ENCODE measurements at places on chromosomes 5 and 9.

DNA sequence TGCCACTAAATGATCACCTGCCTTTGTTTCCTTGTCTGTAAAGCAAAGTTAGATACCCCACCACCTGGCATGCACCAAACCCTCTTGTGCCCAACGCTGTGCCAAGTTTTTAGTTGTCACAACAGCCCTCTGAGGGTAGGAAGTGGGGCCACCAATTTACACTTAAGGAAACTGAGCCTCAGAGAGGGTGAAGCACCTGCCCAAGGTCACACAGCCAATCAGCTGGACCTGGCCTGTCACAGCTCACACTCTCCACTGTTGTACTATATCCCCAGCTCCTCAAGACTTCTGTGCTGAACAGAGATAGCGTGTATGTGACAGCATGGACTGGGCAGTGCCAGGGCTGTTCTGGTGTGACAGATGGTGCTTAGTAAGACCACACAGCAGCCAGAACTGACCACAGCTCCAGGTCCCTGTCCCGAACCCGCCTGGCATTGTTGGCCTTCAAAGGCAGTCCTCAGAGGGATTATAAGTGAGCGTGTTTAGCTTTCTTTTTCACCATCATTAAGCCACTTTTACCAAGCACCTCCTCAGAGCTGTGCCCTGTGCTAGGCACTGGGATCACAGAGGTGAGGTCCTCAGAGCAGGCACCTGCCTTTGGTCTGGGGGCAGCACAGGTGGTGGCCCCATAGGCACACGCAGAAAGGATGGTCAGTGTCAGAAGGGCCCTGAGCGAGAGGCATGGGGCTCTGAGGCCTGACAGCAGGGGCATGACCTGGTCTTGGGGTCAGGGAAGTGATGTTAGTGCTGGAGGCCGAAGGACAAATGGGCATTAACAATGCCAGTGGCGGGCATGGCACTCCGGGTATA lies 71.1 kb downstream of the COL27A1 start:
- no peak for DNase-seq

- DNase-seq = no peak
Measured at GRCh38 chr9:118094387-118094786, 390.2 kb downstream of the TLR4 start.

GRCh38 chr5:173458828-173459609 lies 130.8 kb upstream of the STC2 start:
- DNase-seq = no peak

- no peak for DNase-seq
Measured at GRCh38 chr5:107235167-107235566, 435.6 kb downstream of the EFNA5 start.

GRCh38 chr5:148799737-148800527 lies 26.5 kb upstream of the ADRB2 start:
- no peak for DNase-seq

- DNase-seq = no peak
Measured at GRCh38 chr9:34311499-34312185, 17.4 kb downstream of the KIF24 start.

DNA sequence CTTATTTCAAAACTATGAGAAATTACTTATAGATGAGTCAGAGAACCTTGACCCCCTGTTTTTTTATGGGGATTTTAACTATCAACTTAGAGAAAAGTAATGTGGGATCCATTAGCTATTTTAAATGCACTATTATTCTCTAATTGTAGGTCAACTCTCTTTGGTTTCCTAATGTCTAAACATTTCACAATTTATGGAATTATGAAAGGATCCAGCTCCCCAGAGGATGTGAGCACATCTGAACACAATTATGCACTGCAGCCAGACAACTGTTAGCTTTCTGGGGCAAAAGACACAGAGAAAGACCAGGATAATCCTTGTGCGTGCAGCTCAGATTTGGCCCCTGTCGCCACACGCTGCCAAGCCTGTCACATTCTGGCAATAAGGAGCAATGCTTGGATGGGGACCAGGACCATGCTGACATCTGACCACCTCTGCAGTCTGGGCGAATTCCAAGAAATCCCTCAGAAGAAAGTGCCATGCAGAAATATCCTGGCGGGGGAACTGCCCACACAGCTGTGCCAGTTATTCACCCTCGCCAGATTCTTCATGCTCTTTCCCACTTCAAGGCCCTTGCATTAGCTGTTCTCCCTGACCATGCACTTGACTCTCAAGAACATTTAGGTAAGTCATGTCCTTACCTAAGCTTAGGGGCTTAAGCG lies 22.2 kb upstream of the CMBL start:
- no peak for DNase-seq

GRCh38 chr5:65818592-65818991 lies 96.6 kb downstream of the NLN start:
- no peak for DNase-seq

DNA sequence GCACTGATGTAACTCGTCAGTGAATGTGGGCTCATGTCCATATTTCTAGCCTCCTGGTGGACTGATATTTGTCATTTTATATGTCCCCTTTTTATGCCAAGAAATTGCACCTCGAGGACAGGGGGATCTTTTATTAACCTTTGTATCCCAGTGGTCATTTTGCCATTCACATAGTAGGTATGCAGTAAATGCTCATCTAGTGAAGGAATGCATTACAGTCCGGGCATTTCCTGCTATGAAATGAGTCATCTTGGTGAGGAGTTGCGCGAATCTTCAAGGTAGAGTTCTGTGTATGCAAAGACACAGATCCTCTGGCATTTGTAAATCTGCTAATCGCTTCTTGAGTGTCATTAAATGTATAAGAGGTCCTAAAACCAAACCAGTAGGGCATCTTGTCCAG lies 755.5 kb upstream of the ADAMTS16 start:
- no peak for DNase-seq

- no peak for DNase-seq
Measured at GRCh38 chr9:35797311-35798109, 6.1 kb downstream of the NPR2 start.

DNA sequence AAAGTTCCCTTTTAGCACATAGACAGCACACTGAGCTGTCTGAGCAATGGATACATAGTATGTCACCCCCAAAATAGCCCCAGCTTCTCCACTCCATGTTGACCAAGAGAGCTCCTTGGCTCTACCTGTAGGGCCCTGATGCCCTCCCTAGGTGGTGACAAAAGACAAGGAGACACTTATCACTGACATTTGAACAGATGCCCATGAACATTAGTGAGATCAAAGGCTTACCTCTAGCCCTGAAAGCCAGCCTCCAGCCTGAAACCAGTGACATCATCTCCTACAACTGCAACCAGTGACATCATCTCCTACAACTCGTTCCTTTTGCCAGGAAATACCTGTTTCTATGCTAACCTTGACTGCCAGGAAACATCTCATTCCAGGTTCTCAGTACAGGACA lies 122.7 kb downstream of the FSTL4 start:
- peak; percentile 7 for DNase-seq

DNA sequence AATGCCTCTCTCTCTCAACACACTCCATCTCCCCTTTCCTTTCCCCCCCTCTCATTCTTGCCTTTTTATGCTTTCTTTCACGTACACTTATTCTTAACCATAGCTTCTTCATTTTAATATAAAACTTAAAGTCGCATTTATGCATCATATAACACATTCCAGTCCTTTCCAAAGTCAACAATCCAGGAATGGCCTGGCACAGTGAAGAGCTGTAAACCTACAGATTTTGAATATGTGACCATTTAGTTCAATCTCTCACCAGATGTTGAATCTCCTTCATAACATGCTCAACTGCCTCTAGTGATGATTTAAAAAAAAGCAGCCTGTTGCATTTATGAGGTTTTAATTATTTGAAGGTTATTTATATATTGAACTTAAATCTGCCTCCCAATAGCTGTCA lies 186.2 kb upstream of the GRAMD2B start:
- DNase-seq = no peak

DNA sequence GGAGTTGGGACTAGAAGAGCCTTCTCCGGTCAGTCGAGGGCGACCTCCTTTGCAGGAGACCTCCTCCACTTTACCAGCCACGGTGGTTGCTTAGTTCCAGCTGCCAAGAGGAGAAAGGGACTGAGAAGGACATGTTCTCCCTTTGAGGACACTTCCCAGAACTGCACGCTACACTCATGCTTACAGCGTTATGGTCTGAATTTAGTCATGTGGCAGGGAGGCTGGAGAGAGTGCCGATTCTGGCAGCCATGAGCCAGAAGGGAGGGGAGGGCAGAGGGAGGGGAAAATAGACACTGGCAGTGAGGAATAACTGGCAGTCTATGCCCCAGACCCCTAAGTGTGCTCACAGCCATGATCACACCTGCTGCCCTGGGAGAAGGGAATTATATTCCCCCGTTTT lies 47.8 kb downstream of the TSPAN17 start:
- DNase-seq = no peak

GRCh38 chr5:123289210-123289609 lies 134.0 kb downstream of the CEP120 start:
- no peak for DNase-seq

GRCh38 chr5:35788724-35789123 lies 68.0 kb upstream of the IL7R start:
- no peak for DNase-seq

- peak; percentile 39 for DNase-seq
Measured at GRCh38 chr5:174045470-174046025, at the start of gene NSG2. TSS of gene NSG2 (plus strand) at chr5:174045706. CDS start at chr5:174046756, 1,050 bp downstream.

DNA sequence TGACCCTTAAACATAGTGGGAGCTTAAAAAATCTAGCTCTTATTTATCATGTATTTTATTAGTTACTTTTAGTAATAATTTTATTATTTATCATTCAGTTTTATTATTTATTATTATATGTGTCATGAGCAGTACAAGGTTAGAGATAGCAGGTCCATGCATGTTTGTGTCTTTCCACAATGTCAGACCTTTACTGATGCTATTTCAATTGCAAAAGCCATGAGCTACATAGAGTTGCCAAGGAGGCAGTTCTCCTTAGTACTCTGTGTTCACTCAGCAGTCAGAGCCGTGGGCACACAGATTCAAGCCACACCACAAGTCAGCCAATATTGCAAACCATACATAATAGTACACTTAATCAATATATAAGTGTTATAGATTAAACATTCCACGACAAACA lies 157.9 kb upstream of the NTRK2 start:
- DNase-seq = no peak

DNA sequence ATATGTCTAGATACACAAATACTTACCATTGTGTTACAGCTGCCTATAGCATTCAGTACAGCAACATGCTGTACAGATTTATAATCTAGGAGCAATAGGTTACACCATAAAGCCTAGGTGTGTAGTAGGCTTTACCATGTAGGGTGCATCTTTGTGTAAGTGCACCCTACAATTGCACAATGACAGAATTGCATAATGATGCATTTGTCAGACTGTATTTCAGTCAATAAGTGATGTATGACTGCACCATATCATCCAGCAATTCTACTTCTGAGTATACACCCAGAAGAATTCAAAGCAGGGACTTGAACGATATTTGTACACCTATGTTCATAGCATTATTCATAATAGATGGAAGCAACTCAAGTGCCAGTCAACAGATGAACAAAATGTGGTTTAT lies 100.4 kb upstream of the SLC44A1 start:
- DNase-seq = no peak

DNA sequence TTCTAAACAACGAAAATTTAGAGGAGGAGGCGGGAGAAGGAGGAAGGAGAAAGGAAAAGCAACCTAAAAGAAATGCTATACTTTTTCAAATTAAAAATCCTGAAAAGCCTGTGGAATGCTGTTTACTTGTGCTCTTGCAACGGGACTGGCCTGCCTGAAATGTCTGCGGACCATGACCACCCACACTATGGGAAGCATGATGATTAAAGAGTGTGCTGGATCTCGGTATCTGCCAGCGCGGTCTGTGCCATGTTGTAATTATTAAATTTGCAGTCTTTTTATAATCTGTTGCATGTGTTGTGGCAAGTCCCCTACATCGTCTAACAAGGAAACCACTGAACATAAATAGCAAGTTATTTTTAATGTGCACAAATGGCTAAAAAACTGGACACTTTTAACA lies 111.4 kb downstream of the FANCC start:
- no peak for DNase-seq

- DNase-seq = no peak
Measured at GRCh38 chr9:38697776-38698300, 22.1 kb downstream of the FAM240B start.

DNA sequence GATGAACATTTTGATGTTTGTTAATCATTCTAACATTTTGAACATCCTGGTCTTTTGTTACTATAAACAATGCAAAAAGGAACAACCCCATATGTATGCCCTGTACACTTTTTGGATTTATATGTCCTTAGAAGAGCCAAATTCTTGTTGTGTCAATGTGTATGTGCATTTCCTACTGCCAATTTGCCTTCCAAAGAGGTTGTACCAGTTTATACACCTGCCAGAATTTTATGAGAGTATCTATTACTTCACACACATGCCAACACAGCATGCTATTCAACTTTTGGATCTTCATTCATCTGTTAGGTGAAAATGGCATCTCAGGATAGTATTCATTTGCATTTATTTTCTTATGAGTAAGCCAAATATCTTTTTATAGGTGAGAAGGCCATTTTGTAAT lies 162.0 kb upstream of the SEMA6A start:
- DNase-seq = no peak

DNA sequence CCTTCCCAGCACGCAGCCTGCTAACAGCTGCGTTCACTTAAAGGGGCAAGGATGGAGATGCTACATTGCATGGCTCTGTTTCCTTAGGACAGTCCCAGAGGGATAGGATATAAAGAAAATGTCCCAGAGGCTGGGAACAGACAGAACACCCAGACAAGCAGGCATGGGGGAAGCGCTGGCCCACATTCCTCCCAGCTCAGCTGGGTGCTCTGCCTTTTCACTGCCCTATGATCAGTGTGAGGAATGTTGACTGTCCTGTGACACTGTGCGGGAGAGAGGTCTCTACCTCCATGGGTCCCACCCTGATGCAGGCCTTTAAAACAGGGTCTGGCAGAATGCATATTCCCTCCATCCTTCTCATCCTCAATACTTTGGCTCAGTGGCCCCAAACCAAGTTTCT lies 459.4 kb upstream of the DMAC1 start:
- no peak for DNase-seq

DNA sequence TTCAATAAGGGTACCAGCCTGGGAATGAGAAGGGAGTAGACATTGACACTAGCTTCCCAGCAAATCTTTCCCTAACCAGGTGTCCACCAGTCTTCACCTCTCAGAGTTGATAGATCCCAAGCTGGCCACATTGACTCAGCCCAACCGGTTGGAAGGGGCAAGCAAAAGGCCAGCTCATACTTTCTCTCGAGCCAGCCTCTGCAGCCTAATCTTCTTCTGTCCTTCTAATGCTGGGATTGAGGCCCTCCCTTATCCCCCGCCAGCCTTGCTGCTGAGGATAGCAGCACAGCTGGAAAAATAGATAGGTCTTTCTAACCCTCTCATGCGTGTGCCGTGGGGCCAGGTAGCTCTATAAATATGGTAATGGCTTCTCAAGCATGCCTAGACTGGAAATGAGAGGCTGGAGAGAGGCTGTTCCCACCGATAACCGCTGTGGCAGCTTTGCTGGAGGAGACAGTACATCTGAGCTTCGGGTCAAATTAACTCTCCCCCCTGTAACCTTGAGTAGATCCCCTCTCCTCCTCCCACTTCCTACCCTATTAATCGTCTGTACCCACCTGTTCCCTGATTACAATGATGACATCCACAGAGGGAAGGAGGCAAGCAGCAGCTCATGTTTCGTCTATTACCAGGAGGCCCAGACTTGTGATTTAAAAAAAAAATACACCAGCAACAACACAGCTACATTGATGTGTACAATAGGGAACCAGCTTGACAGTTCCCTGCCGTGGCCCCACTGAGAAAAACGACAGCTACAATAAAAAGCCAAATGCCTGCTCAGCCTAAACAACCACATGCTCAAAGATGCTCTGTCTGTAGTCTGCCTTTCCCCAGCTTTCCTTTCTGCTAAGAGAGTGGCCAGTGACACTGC lies 219.9 kb upstream of the BRINP1 start:
- DNase-seq = no peak

GRCh38 chr9:4301296-4301695 lies 1.4 kb upstream of the GLIS3 start:
- DNase-seq = no peak

Data from stimulated activated CD4-positive, alpha-beta T cell treated with anti-CD3 and anti-CD28 coated beads, Interleukin-2, amount 100 ng/mL, for 24 hours (primary cell).